ENCODE measurements at places on chromosomes 1 and 21. TPM values are rescaled to one million over a fixed set of nuclear protein-coding genes. Genes with fewer than 3 reads are reported as not detected.

- no peak for DNase-seq
- H3K36me3 ChIP-seq, result no peaks in the 10 kb centered on the region
- no peaks in the 10 kb centered on the region for H3K4me1 ChIP-seq
- H3K27me3 ChIP-seq, result no peaks in the 10 kb centered on the region
- no peak overlapping the region for H3K4me3 ChIP-seq
- H3K27ac ChIP-seq, result no peak overlapping the region
These were observed 686.5 kb upstream of the ADGRL2 start for GRCh38 chr1:81114191-81114590.

- H3K36me3 ChIP-seq, result no peaks in the 10 kb centered on the region
- no peak for DNase-seq
- peaks cover 4% of the 10 kb centered on the region for H3K4me1 ChIP-seq
- peaks cover 2% of the 10 kb centered on the region for H3K27me3 ChIP-seq
These were observed 19.2 kb upstream of the EPHA2 start for GRCh38 chr1:16174886-16175598.

- H3K4me1 ChIP-seq, result peaks cover 20% of the 10 kb centered on the region
- H3K27me3 ChIP-seq, result no peaks in the 10 kb centered on the region
- no peaks in the 10 kb centered on the region for H3K36me3 ChIP-seq
- no peak overlapping the region for H3K27ac ChIP-seq
These were observed 235.5 kb upstream of the SGIP1 start for GRCh38 chr1:66298464-66298863.

DNA sequence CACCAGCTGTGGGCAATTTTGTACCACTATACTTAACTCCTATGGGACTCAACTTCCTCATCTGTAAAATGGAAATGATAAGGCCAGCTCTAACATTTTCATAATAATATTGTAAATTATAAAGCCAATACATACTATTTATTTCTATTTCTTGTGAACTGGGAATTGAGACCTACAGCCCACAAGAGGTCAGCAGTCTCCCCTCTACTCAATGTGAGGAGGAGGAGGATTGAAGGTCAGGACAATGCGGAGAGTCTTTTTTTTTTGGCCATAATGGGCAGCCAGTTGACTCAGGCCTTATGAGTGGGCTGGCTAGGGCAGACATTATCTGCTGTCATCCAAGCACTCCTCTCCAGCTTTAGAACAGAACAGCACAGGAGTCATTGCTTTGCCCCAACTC is 90.5 kb downstream of the NUF2 start:
- H3K36me3 ChIP-seq, result no peaks in the 10 kb centered on the region
- H3K4me3 ChIP-seq, result no peak overlapping the region
- H3K27me3 ChIP-seq, result no peaks in the 10 kb centered on the region

PRAMEF13 gene
- total RNA-seq, result not detected

AUNIP gene
- total RNA-seq, result 0.50 TPM
